GM04504 (cell line): ENCODE measurements at places on chromosomes 12 and 14.

DNA sequence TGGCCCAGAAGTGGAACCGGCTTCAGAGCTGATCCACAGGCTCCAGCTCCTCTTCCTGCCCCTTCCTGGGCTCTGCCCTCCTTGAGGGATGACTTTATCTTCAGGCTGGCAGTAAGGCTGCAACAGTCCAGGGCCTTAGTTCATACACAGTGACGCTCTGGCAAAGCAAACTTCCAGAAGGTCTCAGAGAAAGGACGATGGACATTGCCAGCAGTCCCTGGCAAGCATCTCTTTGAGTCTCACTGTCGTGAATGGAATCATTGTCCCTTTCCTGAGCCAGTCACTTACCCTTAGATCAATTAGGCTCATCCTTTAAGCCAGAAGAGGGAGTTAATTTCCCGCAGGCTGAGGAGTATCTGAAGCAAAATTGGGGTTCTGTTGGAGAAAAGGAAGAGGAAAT is 8.6 kb downstream of the AK7 start:
- DNase-seq: no peak

DNA sequence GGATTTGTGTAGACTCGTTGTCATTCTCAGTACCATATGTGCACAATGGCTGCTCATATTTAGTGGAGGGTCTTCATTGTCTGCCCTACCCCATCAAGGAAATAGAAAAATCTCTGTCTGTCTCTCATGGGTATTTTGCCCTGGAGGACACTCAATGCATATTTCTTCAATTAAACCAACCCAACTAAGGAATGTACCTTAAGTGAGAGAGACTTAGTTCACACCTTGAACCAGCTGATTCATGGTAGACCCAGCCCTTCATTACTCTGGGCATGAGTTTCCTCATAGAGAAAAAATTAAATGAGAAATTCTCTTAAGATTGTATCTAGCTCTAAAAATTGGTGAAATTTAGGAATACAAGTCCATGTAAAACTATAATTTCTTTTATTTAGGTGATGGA is 107.1 kb upstream of the PLEKHG7 start:
- DNase-seq: no peak

GRCh38 chr12:4483885-4484823 is 38.5 kb upstream of the FGF6 start:
- DNase-seq: no peak

DNA sequence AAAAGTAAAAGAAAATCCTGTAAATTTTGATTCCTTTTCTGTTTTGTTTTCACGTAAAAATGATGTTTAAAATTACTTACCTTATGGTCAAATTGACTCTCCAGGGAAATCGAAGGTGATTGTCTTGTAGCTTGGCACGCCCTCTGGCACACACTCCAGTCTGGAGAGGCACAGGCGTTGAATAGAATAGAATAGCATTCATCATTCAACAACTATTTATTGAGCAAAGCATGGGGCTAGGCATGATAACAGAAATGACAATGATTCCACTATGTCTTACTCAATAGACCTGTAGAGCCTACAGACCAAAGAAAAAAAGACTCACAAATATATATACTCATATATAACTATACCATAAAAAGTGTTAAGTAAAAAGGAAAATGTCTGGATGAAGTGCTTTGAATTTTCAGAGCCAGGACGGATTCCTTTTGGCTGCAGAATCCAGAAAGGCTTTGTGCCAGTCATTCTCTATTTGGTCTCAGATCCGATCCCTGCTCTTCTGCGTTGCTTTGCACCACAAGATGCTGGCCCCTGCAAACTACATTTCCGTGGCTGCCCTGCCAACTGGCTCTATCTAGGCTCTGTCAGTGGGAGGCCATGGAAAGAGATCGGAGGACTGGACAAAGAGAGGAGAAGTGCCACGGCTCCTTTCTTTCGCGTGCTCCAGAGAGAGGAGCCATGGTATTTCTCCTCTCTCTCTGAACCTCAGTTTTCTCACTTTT is 231.8 kb downstream of the CRADD start:
- DNase-seq: no peak

- no peak for DNase-seq
Observed at GRCh38 chr12:123106640-123107359, 44.1 kb downstream of the PITPNM2 start.

DNA sequence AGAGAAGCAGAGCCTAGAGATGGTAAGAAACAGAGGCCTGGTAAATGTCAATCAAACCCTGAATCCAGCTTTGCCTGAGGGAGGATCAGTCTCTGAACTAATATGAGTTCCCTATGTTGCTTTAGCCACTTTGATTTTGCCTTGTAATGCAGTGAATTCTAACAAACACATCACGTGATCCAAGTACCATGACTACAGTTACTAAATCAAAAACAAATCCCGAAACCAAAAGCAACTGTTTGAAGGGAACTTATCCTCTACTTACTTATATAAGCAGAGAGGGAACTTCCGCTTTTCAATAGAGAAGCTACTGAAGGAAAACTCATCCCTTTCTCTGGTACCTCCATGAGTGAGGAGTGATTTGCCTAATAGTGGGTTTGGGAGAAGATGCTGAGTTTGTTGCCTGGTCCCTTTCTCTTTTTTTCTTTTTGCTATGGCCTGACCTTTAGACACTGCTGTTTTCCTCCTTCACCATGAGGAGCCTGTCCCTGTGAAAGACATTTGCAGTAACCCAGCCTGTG is 7.7 kb upstream of the PPTC7 start:
- DNase-seq: peak; percentile 52

GRCh38 chr12:119748497-119748896 is 80.6 kb downstream of the PRKAB1 start:
- no peak for DNase-seq

DNA sequence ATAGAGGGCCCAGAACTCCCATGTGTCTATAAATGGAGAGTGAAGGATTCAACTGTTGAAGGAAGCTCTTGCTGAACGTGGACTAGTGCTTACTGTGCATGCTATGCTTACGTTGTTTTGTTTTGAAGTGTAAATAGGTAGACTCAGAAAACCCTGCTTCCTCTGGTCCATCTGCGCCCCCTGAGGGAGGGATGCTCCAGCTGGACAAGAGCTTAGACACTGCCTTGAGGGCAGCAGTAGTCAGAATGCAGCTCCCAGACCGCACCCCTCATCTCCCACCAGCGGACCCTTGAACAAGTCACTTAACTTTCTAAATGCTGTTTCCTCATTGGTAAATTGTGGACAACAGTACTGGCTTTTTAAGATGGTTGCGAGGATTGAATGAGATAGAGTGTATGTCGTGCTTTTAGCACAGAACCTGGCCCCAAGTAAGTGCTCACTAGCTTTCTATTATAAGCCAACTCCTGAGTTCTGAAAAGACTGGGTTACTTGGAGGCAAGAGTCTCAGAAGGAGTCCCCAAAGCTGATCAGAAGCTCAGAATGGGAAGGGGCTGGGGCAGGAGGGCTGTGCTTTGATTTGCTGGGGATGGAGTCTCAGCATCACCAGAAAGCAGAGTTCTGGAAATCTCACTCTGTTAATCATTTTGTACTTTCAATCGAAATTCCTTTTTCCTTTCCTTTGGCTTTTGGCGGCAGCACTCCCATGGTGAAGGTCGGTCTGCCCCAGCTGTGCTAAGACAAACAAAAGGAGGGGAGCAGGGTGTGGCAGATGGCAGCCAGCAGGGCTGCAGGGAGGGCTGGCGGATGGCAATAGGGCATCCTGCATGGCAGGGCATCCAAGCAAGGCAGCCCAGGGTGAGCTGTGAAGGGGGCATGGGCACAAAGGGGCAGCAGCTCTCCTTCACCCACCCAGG is 15.6 kb downstream of the AGAP2 start:
- DNase-seq: no peak

GRCh38 chr14:104746071-104746545 is 6.8 kb upstream of the SIVA1 start:
- no peak for DNase-seq

GRCh38 chr14:31745741-31746140 is 184.5 kb downstream of the NUBPL start:
- no peak for DNase-seq

GRCh38 chr12:95213928-95214327 is 3.3 kb downstream of the FGD6 start:
- no peak for DNase-seq

DNA sequence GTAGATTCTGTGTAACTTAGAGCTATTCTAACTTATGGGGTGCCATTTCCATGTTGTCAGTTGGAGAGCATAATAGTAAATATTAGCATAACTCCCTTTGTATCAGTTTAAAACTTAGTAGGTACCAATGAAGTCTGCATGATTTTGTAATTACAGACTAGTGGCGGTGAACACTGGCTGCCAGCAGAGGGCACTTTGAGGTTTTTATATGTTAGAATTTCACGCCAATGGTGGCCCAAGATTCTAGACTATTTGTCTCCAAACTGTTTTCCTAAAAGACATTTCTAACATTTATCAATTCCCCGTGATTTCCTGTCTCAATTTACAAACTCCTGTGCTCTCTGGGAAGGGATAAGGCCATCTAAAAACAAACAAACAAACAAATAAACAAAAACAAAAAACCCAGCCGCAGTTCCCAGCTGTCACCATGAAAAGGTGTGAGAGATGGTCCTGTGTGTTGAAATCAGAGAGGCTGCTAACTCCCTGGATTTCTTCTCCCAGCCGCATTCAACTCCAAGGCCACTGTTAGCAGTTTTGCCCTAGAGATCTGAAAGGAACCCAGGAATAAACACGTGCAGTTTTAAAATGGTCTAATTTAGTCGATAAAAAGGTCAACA is 57.6 kb downstream of the BRMS1L start:
- DNase-seq: no peak

- no peak for DNase-seq
Observed at GRCh38 chr12:130337488-130338303, at the start of gene PIWIL1. TSS of gene PIWIL1 (plus strand) at chr12:130337887. CDS start at chr12:130342592, 4,705 bp downstream.

- DNase-seq: no peak
Observed at GRCh38 chr14:85580536-85581140, 50.7 kb downstream of the FLRT2 start.

- no peak for DNase-seq
Observed at GRCh38 chr12:70487440-70487839, 121.3 kb downstream of the KCNMB4 start.

DNA sequence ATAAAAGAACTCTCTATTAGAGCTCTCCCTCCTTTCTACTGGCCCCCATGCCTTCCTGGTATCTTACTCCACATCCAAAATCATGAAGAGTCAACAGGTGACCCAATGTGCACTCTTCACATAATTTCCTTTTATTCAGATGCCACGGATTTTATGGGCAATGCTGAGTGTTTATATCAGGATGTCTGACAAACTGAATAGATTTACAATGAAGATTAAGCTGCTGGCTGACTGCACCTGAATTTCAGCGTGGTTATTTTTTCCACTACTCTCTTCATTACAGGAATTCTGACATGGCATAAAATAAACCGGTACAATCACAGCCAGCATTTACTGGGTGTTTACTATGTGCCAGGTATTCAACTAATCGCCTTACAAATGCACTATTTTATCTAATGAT is 29.4 kb upstream of the CERS5 start:
- no peak for DNase-seq

DNA sequence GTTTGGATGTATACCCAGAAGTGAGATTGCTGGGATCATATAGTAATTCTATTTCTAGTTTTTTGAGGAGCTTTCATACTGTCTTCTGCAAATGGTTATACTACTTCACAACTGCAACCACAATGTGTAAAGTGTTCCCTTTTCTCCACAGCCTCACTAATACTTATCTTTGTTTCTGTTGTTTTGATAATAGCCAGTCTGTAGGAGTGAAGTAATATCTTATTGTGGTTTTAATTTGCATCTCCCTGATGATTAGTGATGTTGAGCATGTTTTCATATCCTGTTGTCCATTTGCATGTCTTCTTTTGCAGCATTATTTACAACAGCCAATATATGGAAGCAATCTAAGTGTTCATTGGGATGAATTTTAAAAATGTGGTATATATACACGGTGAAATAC is 29.9 kb downstream of the GABARAPL1 start:
- DNase-seq: no peak

DNA sequence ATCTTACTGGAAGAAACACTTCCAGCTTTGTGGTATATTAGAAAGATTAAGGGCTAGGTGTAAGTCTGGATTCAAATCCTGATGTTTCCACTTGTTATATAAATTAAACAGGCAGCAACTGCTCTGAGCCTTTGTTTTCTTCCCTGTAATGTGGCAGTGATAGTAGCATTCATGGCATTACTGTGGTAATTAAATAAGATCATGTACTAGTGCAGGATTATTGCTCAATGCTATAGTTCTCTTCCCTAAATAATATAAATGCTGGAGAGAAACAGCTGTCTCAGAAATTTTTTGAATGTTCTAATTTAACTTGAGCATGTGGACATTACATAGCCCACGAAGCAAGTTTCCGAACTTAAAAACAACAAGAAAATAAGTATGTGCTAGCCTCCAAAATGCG is 5.4 kb downstream of the TMEM117 start:
- no peak for DNase-seq

GRCh38 chr14:75350505-75351060 is 72.0 kb downstream of the FOS start:
- no peak for DNase-seq

DNA sequence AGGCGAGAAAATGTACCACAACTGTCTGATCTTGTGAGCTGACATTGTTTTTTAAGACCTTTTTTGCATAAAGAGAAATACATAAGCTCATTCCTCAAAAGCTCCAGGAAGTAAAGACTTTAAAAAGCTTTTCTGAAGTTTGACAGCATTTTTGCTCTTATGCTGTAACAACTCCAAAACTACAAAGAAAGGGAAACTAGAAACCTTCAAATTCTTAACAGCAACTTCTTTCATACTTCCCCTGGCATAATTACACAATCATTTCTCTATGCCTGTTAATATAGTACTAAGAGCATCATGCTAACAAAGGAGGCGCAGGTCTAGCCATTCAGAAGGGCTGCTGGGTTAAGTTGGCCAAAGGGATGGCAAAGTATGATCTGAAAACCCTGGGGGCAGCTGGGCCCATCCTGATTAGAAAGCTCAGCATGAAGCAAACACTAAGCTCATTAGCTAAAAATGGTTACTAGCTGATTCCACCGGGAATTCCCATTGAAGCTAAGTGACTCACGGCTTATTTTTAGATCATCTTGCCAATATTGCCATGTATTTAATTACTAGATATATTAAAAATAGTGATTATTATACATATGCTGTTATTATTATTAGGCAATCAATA is 26.1 kb upstream of the ANP32D start:
- no peak for DNase-seq

GRCh38 chr12:101995684-101996083 is 66.1 kb downstream of the WASHC3 start:
- no peak for DNase-seq

DNA sequence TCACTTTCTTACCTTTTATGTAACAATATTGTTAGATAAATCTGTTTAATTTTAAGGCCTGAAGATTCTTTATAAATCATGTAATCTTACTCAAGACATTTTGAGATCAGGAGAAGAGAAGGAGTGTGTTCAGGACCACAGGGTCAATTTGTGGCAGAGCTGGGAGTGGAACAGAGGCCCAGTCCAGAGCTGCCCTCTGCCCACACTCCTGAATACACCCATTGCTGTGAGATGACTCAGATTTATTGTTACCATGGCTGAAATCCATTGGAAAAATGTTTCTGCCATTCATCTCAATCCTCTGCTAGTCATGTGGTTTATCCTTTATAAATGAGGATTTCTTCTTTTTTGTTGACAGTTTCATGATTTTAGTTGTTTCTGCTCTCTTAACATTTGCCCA is 100.5 kb upstream of the STXBP6 start:
- no peak for DNase-seq

GRCh38 chr12:104764225-104765091 is 193.6 kb downstream of the SLC41A2 start:
- DNase-seq: peak; percentile 18

GRCh38 chr14:47606566-47606965 is 68.8 kb downstream of the MDGA2 start:
- no peak for DNase-seq
